ENCODE measurements at places on chromosomes 2 and 18.

- no peak for DNase-seq
Measured at GRCh38 chr18:48790226-48790863, 160.4 kb downstream of the SMAD7 start.

- DNase-seq = no peak
Measured at GRCh38 chr2:128665113-128665512, 346.4 kb upstream of the HS6ST1 start.

DNA sequence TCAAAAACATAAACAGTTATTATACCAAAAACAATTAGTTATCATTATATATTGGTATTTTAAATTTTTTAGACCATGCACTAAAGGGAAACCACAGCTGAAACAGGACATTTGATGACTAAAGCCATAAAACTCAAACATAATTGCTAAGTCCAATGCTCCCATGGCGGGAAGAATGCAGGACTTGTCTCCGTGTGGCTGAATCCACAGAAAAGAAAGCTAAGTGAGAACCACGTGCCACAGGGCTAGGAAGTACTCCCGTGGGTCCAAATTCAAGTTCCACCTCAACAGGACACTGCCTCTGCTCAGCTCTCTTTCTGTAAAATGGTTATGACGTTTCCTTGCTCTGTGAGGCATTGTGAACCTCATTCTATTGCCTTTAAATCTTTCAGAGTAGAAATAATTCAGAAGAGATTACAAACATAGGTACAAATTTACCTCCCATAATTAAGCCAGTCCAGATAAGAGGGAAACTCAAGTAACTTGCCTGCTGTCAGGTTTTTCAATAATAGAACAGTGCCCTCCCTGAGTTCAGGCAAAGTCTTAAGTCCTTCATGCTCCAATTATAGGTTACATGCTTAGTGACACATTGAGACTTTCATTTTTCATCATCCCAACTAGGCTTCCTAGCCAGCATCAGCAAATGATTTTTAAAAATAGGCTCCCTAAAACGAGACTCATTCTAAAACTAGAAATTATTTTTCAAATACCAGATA lies 36.7 kb downstream of the FTCDNL1 start:
- no peak for DNase-seq

GRCh38 chr2:216410550-216410949 lies 1.7 kb upstream of the SMARCAL1 start:
- DNase-seq = no peak

DNA sequence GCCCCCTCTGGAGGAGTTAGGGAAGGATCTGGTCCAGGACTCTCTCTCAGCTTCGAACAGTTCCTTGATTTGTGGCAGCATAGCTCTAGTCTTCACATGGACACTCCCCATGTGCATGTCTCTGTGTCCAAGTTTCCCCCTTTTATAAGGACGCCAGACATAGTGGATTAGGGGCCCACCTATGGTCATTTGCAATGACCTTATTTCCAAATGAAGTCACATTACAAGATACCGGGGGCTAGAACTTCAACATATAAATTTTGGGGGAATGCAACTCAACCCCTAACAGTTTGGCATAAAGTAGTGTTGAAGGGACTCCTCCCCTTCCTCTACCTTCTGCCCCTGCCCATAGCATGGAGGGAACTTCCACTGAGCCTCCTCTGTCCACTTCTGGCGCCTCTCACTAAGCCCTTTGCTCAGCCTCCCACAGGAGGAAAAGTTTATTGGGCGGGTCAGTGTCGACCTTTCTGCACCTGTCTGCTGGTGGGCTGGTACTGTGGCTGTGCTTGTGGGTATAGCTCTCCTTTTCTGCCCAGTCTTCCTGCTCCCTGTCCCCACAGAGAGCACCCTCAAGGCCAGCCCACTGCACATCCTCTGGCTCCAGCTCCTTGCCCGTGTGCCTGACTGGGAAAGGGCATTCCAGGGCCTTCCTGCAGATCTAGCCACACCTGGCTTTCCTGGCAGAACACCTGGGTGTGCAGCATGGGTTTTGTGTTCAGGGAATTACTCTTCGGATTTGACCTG lies 5.5 kb downstream of the FABP1 start:
- DNase-seq = no peak

- no peak for DNase-seq
Measured at GRCh38 chr2:75002007-75002406, 43.6 kb downstream of the POLE4 start.

Data from stimulated activated effector memory CD8-positive, alpha-beta T cell treated with anti-CD3 and anti-CD28 coated beads, Interleukin-12 subunit alpha, Interleukin-12 subunit beta, amount 100 ng/mL, for 72 hours (primary cell).